T-helper 1 cell (primary cell): ENCODE measurements at places on chromosomes 16 and 17.

DNA sequence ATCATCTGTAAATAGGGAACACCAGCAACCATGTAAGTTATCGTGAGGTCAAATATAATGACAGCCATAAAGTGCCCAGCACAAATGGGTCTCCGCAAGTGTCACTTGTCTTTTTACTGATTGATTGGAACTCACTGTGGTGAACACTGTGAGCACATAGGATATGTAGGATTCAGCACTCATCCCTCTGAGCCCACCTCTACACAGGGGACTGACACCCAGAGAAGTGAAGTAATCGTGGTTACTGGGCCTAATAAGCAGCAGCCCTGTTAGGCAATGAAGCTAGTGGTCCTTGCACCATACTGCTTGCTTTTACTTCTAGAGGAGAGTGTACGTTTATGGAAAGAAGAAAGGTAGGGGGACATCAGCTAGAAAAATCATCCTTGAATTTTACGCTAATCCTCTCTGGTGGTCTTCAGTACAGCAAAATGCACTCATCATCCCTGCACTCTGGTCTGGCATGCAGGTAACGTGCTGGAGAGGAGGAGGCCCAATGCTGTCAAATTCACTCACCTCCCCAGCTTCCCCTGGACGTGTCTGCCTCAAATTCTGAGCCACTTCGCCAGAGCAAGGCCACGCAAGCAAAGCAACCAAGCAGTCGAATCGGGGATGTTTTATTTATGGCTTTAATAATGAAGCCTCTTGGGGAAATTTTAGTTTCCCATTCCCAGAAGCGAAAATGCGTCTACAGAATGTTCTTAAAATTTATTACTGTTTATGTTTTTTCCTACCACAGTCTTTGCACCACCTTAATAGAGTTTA lies 74.7 kb downstream of the YPEL2 start:
- DNase-seq = no peak

GRCh38 chr17:82216301-82217119 lies 3.9 kb upstream of the CCDC57 start:
- no peak for DNase-seq

GRCh38 chr17:38735161-38735997 lies 5.2 kb downstream of the CISD3 start:
- DNase-seq = peak; percentile 64

DNA sequence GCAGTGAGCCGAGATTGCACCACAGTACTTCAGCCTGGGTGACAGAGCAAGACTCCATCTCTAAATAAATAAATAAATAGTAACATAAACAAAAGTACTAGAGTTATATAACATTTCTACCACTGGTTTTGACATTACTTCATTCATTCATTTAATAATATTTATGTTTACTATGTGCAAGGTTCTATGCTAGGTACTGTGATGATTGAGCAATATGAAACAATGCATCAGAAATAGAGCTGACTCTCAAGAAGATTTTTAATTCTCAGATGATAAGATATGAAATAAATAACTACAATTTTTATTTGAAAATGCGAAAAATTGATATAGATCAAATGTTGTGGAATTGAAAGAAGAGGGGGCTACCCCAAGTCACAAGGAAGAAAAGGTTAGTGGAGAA lies 8.9 kb upstream of the MED13 start:
- DNase-seq = no peak

DNA sequence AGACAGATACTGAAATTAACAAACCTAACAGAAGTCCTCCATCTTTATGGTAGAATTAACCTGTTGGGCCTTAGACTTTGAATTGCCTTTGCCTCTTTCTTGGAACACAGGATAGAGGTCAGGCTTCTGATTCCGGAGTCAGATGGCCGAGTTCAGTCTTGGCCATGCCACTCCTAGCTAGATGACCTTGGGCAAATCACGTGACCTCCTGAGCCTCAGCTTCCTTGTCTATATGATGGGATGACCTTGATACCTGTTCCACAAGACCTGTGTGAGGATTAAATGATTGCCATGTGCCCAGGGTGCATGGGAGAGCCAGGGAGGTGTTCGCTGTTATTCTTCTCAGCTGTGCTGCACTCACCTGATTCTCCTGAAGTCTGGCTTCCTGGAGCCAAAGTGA lies 161.4 kb downstream of the CMIP start:
- no peak for DNase-seq

- no peak for DNase-seq
Measured at GRCh38 chr17:63735691-63736090, 5.9 kb downstream of the STRADA start.

DNA sequence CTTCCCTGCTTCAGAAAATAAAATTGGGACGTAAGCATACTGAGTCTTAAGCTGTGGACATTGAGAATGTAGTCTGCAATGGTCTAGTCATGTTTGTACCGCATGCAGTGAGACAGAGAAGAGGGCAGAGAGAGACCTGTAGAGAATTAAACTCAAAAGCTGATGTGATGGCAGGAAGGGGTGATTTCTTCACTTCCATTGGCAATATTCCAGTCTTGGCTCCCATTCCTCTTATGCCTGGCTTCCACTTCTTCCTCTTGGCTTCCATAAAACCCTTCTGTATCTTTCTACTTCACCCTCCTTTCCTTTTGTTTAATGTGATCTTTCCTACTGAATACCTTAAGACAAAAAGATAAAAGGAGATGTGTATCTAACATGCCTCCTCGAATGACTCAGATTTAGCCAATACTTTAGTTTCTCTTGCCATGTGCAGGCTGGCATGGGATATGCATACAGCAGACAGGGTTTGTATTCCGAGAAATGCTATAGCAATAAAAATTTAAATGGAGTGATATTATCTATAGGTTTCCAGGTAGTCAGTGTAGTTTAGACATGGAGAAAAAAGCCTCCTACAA lies 423.1 kb upstream of the DYNLRB2 start:
- DNase-seq = no peak

DNA sequence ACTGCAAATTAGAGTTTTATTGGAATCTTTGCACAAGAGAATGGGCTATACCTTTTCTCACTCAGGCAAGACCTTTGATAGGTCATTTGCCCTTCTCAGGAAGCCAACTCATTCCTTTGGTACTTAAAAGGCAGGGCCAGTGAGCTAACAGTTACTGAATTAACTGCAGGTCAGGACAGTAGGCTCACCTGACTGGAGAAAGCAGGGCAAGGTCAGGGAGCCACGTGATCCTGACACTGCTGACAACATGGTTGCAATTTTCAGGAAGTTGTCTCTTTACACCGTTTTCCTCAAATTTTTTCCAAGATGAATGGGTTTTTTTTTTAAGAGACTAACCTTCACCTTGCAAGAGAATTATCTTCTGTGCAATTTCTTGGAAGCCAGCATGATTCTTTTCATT lies 21.1 kb downstream of the CPSF4L start:
- DNase-seq = no peak

- no peak for DNase-seq
Measured at GRCh38 chr17:78912082-78912481, 9.1 kb upstream of the CEP295NL start.

DNA sequence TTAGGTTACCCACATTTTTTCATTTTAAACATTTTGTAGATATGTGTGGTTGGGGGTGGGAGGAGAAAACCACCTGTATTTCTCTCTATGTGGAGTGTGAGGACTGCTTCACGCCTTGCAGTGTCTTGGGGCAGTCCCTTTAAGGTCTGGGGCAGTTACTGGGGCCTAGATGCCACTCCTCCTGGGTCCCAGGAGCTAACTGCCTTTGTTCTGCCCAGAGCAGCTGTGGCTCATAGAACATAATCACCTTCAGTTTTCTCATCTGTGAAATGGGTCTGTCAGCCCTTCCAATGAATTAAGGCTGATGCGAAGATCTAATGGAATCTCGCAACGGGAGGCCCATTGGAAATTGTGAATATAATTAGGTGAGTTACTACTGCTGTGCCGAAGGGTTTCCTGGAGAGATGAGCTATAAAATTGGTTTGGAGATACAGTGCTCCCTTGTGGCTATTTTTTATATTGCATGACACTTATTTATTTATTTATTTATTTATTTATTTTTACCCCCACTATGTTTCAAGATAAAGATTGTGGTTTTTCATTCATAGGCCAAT lies 22.9 kb downstream of the DHRS7C start:
- DNase-seq = no peak

DNA sequence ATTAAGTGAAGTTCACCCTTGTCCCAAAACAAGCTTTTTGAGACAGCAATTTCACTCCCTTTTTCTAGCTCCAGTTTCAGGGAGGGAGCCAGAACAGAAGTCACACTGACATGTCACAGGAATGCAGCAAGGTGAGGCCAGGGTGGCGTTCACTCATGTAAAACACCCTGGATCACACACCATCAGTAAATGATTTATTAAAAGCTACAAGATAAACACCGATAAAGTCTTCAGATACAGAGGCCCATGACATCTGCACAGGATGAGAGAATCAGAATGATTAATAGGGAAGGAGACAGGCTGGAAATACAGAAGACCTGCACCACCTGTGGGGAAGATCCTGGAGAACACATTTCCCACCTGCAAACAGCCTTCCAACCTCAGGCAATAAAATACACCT lies 77.5 kb upstream of the DYNLRB2 start:
- no peak for DNase-seq

GRCh38 chr17:72403713-72404209 lies 282.9 kb downstream of the SOX9 start:
- no peak for DNase-seq

- no peak for DNase-seq
Measured at GRCh38 chr17:49832840-49833599, 14.8 kb downstream of the TAC4 start.

GRCh38 chr16:55283812-55284717 lies 39.9 kb upstream of the IRX6 start:
- no peak for DNase-seq

DNA sequence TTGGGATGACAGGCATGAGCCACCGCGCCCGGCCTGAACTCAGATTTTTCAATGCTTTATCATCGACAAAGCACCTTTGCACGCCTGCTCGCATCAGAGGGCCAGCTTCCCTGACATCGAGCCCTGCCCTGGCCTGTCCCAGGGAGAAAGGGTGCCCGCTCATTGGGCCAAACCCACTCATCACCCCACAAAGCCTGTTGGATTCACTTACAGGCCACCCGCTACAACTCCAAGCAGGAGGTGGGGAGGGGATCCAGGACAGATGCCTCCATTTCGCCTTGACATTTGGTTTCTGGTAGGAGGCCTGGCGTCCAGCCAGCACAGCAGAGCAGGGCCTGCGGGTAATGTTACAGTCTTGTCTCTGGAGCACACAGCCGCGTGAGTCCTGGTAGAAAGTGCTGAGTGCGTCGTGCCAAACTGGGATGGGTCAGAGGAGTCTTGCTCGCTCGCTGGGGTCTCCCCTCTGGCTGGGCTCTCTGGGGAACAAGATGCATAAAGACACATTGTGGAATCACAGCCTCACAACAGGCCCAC lies 19.8 kb downstream of the SMTNL2 start:
- DNase-seq = no peak

DNA sequence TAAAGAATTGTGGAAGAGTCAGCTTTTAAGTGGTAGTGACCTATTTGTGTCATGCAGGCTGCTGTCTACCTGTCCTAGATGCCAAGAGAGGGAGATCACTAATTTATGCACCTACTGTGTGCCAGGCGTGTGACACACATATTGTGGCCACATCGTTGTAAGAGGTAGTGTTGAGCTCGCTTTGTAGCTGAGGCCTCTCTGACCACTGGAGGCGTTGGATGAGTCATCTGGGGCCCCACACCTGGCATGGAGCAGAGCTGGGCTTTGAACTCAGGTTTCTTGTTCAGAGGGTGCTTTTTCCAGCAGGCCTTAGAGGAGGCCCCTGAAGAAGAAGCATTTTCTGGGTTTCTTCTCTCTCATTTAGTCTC lies 52.3 kb upstream of the LGALS9 start:
- DNase-seq = no peak

GRCh38 chr17:34728771-34729310 lies 149.5 kb downstream of the TMEM132E start:
- DNase-seq = no peak

GRCh38 chr16:63301349-63301748 lies 1265.1 kb upstream of the CDH8 start:
- no peak for DNase-seq
